ENCODE measurements at places on chromosomes 1 and 21.

GRCh38 chr1:229758101-229759036 lies 132.3 kb downstream of the URB2 start:
- DNase-seq: peak; percentile 83

DNA sequence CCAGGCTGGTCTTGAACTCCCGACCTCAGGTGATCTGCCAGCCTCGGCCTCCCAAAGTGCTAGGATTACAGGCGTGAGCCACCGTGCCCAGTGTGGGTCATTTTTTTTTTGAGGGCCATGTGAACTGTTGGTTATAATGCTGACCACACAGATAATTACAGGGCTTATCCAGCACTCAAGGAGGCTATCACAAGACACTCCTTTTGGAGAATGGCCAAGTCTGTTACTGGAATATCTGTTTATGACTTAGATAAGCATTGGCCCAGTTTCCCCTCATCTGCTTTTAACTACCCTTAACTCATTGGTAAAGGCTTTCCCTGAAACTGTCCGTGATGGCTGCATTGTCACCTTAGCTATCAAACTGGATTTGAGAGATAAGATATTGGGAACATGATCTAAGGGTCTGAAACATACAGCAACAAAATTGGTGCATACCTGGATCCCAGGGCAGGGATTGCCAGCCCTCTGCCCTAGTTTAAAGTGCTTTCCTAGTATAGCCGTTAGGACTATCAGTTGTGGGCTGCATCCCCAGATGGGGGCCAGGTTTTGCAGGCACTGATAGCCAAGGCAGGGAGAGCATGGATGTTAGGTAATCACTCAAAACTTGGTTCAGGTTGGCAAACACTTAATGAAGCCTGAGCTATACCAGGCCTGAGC lies 15.6 kb downstream of the SZT2 start:
- no peak for DNase-seq

- peak; percentile 74 for DNase-seq
Observed at GRCh38 chr1:155127105-155127966, at the start of gene EFNA1. TSS of gene EFNA1 (plus strand) at chr1:155127876. CDS start at chr1:155127978, 102 bp downstream.

DNA sequence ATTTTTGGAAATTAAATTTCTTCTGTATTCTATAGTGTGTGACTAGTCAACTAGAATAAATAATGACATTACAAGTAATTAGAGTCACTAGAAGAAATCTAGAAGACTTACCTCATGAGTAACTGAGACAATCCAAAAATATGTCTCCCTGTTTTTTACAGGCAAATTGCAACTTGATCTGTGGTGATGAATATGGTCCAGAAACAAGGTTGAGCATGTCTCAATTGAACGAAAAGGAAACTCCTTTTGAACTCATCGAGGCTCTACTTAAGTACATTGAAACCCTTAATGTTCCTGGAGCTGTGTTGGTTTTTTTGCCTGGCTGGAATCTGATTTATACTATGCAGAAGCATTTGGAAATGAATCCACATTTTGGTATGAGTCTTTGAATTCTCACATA lies 36.7 kb downstream of the DHX9 start:
- DNase-seq: no peak

- DNase-seq: peak; percentile 12
Observed at GRCh38 chr1:171740987-171741871, 636 bp downstream of the VAMP4 start.

DNA sequence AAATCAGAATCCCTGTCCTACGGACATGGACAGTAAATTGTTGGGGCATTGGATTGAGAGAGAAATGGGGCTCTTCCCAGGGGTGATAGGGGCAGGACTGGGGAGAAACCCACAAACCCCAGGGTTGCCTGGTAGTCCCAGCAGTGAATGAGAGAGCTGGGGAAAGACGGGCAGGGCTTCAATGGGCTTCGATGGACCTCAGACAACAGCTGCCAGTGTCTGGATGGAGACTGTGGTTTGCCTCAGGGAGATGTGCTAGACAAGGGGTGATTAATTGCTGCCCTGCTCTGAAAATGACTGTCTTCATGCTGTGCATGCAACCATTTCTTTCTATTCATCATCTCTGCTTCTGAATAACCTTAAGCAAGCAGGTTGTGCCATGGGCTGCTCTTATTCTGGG lies 7.4 kb downstream of the GPR25 start:
- DNase-seq: no peak

Measured in trophoblast cell (in vitro differentiated cells and primary cell).